ENCODE measurements at places on chromosomes 11 and 22.

GRCh38 chr11:112852143-112852866 is 108.9 kb upstream of the NCAM1 start:
- no peak for DNase-seq

DNA sequence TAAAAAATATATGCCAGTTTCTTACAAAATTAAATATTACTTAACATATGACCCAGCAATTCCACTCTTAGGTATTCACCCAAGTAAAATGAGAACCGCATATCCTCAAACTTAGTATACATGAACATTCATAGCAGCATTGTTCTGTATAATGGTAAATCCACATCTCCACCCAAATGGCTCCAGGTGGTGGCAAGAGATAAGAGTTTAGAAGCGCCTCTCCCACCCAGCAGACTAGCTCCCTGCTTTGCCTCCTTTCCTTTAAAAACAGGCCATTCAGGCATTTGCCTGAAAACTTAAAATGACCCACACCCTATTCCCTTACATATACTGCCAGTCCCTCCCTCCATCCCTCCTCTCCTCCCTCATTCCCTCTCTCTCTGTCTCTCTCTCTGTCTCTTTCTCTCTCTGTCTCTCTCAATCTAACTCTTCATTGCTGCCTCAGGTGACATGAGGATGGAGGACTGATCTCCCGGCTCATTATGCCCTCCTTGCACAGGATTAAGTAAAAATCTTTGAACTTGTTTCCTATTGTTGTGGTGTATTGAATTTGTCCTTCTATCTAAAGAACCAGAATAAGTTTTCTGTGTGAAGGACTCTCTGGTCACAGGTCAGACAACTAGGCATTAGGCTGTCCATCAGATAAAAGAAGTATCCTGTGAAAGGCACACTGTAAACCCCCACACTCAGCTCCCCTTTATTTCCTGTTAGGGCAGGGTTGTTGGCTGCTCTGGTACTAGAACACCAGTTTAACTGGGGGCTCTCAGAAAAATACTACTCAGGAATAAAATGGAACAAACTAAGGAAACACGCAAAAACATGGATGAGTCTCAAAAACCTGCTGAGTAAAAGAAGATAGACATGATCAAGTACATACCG is 48.3 kb downstream of the RRP8 start:
- DNase-seq: no peak

DNA sequence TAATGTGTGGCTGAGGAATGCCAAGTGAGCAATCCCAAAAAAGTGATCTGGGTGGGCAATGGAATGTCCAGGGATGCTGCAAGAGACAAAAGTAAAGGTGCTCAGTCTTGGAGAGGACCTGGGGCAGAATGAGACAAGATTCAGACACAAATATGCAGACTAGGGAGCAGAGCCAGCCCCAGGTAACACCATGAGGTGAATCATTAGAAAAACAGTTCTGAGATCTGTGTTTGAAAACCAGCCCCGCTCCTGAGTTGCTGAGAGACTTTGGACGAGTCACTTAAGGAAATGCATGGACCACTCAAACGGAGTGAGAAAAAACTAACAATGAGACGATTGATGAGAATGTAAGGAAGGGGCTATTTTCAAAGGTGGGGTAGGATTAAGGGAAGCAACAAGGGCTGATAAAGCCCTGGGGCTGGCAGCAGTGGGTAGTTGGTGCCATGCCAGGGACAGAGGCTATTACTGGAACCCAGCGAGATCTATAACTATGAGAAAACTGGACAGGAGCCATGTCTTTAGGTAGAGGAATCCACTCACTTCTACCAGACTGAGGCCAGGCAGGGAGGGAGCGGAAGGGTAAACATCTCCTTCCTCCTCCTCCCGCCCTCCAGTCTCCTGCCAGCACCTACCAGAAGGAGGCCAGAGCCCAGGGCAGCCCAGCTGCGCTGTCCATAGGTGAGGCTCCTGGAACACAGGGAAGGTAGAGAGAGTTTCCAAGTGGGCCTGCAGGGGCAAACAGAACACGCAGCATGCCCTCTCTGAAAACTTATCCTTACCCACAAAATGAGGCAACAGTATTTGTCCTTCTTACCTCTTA is 130.4 kb upstream of the TEAD1 start:
- no peak for DNase-seq

DNA sequence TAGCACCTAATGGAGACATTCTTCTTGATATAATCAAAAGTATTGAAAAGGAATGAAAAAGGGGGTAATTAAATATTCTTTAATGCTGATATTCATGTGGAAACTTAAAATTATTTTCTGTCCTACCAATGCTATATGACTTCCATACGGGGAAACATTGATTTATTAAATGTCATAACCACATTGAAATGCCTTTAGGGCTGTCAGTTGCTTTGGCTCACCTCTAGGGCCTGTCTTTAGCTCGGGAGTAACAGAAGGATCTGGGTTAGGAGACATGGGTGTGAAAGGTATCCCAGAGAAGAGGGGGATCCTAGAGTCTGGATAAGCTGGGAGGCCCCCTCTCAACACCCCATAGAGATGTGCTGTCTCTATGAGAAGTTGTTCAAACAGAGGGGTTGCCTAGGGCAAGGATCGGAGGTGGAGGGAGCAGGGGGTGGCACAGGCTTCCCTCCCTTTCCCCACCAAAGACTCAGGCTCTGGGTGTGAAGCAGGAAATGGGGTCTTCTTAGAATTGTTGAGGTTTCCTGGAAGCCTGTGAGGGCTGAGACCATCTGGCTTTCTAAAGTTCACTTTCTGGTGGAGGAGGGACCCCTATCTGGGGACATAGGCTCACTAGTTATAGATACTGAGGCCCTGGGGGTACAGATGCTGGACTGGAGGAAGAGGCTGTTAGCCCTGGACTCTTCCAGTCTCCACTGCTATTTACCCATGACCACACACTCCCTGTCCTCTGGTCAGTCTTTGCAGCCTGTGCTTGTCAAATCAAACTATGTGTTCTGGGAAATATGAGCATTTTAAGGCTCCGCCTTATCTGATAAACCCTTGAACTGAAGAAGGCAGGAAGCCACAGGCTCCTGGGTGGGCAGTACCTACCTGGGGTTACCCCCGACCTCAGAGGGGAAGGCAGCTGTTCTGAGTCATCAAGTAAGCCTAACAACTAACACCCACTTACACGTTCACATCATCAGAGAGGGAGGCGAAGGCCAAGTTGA is 55.8 kb upstream of the RRAS2 start:
- DNase-seq: peak; percentile 35

GRCh38 chr22:48757985-48758561 is 1069.6 kb downstream of the BRD1 start:
- DNase-seq: no peak

DNA sequence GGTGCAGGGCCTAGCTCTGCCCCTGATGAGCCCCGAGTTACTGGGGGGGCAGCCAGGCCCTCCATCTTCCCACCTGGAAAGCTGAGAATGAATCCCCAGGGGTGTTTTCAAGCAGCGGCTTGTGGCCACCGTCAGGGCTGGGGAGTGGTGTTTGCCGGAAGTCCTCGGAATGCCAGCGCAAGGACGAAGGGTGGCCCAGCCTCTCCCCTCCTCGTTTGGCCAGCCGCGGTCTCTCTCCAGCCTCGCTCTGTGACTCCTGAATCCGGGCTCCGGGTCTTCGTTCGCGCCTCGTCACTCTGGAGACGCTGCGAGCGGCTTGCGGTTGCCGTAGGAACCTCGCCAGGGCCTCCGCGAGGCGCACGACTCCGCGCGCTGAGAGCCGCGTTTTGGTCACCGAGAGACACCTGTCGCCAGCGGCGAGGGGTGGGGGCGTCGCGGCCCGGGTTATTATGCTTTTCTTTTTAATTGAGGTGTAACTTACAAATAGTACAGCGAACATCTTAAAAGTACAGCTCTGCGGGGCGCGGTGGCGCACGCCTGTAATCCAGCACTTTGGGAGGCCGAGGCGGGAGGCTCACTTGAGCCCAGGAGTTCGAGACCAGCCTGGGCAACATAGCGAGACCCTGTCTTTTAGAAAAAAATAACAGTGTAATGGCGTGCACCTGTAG is 6.3 kb upstream of the KDELR3 start:
- DNase-seq: no peak

GRCh38 chr11:119472856-119473222 is 49.9 kb upstream of the THY1 start:
- DNase-seq: no peak
